ENCODE measurements at places on chromosomes 3 and 15.

DNA sequence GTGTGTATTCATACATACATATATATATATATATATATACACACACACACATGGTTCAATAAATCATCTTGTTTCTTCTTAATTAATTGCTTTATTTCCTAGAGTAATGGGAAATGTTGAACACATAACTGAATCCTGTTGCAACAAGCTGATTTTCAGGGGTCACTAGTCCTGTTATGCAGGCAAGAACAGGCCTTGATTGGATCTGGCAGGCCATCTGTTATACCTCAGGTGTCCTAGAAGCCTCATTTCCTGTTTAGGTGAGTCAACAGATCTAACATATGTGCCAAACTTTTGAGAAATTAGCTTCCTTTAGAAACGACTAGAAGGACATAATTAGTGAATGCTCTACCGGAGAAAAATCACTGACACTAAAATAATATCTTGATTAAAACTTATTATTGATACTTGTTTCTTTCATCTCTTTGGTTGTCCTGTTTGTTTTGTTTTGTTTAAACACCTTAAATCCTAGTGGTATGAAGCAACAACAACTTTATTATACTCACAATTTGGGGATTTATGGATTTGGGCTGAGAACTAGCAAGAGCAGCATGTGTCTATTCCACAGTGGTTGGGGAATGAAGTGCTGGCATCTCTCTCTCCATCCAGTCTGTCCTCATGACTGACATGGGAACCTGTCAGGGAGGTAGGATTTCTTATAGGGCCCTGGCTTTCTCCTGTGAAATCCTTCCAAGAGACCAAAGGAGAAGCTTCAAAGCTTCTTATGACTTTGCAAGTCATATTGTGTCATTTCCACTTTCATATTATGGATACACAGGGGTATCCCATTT is 552.6 kb downstream of the NSUN3 start:
- no peak for DNase-seq

DNA sequence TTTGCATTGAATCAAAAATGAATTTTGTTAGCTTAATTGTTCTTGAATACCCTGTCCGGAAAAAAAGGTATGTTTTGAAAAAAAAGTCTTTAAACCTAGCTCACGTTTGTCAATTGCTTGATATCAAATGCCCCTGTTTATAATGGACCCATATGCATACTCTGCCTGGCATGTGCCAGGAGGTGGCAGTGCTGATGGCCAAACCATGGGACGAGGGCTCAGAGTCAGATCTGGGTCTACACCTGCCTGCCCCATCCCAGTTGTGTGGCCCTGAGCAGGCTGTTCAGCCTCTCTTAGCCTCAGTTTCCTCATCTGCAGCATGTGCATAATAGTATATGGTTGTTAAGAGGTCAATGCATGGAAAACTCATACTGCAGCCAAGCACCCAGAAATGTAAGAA is 38.8 kb downstream of the PRKCD start:
- DNase-seq, result no peak

- no peak for DNase-seq
These were observed 144.1 kb upstream of the HES1 start for GRCh38 chr3:193991666-193992424.

DNA sequence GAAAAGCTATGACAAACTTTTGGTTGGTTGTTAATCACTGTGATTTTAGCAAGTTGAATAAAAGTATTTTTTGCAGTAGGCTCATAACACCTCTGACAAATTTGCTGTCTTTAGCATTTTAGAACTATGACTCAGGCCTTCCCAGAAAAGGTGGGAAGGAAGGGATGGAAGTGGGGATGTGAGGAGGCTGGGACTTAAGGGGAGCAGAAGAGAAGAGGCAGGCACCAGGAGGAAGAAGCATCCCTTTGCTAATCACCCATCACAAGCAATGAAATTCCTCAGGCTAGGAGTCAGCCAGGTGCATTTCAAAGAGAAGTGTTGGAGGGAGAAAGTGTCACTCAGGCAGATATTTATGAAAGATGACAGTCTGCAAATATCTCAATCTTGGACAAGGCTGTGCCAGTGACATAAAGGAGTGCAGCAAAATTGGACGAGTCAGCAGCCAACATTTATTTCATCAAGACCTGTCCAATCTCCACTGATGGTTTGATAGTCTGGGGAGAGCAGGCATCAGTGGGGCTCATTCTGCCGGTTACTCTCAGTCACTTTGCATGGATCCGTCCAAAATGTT is 337.3 kb upstream of the ARRDC4 start:
- DNase-seq, result no peak

GRCh38 chr3:72043204-72044133 is 258.5 kb upstream of the PROK2 start:
- no peak for DNase-seq

GRCh38 chr3:139292711-139293664 is 50.8 kb upstream of the MRPS22 start:
- no peak for DNase-seq

DNA sequence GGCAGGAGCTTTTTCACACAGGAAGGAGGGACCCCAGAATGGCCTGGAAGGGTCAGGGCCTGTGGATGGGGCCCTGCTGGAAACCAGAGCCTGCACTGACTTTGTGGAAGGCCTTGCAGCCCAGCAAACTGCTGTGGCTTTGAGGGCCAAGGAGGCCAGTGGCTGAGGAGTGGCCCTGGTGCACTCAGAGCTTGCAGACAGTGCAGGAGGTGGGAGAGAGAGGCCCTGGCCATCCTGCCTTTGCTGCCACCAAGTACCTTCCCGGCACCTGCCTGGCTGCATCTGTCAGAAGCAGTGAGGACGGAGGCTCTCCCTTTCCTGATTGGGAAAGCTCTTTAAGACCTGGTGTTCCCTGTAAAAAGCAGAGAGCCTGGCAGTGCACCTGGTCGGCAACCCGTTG is 6.4 kb downstream of the PSTPIP1 start:
- no peak for DNase-seq

DNA sequence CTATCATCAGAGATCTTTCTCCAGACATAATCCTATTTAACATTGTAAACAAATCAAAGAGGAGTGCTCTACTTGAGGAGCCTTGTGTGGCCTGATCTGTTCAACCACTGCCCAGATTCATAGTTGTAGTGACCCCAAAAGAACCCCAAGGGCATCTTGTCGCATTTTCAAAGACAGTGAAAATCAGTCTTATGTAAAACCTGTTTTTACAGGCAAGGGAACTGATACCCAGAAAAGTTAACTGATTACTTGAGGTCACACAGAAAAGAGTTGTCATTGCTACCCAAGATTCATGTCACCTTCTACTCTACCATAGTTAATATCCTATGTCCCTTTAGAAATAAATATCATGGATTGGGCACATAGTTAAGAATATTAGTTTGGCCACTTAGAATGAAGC is 40.5 kb upstream of the ARPP21 start:
- DNase-seq, result no peak

- DNase-seq, result no peak
These were observed 877.1 kb downstream of the PDCD6IP start for GRCh38 chr3:34675383-34676120.

DNA sequence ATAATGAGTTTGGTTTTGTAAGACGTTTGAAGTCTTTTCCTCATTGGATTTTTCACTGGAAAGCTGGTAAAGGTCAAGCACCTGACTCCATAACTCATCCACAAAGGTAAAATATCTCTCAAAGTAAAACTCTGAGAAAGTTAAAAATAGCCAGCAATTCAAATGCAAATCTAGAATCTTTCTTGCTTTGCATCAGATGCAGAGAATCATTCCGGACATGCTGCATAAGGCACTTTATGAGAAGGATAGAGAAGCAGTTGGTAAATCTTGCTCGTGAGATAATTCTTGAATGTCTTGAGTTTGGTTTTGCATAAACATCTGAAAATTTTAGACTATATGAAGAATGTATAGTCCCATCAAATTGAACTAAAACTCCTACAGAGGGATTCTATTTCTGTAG is 9.1 kb downstream of the KCNMB2 start:
- DNase-seq, result no peak

DNA sequence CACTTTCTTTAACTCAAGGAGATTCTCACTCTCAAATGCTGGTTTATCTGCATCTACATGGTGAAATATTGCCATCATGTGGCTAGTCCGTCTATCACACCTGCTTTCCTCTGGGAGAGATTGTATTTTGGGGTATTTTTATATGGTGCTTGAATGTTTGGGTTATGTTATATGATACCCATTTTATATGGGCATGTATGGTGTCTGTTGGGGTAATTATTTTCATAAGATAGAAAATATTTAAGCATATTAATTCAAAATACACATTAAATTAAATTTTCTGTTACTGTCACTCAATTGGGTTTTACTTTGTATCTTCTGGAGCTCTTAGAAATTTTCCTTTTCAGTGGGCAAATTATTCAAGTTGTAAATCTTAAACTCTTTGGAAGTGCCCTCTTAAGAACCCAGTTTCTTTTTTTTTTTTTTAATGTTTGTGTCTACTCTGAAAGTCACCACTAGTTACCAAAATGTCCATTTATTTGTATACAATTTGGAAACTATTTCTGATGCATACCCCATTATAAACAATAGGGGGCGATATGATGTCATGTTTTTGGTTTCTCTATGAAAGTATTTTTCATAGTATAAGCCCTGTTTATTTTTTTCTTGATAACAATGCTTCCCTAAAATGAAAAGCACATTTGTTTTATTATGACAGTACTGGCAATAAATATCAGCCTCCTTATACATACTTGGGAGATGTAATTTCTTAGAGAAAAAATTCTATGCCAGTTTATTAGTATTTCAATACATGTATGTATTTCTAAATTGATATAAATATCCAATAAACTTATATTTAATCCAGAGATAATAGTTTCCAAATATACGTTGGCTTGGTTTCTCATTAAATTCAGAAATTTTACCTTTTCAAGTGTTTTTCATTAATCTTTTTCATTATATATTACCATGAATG is 36.1 kb upstream of the PLSCR5 start:
- no peak for DNase-seq

DNA sequence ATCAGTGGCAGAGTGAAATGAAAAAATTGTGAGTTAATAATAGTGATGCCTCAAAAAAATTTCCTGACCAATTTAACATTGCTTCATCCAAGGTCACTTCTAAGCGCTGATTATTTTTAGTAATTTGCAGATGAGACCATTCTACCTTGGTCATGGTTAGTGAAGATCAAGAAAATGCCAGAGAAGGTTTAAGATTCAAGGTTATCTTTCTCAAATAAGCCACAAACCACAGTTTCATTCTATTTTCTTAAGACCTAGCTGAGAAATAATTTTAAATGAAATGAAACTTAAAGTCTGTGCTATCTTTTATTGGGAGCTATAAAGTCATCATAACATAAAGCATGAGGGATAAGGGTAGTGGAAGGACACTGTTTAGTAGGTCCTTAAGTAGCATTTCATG is 353.9 kb upstream of the NAALADL2 start:
- no peak for DNase-seq

DNA sequence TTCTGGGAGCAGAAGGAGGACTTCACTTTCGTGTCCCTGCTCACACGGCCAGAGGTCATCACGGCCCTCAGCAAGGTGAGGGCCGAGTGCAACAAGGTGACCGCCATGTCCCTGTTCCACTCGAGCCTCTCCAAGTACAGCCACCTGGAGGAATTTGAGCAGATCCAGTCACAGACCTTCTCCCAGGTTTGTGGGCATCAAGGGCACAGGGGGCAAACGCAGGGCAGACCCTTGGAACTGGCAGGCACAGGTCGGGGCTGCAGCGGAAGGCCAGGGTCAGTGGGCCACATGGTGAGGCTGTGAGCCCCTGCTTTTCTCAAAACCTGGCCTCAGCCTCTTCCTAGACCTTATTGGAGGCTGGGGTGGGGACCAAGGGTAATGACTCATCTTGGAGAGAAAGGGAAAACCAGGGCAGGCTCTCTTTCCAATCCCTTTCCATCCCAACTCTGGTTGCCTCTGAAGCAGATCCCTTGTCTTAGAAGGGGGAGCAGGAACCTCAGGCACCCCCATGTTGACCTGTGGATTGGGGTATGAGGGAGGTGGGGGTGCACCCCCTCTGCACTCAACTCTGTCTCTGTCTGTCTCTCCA is 29.5 kb downstream of the DNAH1 start:
- DNase-seq, result no peak

DNA sequence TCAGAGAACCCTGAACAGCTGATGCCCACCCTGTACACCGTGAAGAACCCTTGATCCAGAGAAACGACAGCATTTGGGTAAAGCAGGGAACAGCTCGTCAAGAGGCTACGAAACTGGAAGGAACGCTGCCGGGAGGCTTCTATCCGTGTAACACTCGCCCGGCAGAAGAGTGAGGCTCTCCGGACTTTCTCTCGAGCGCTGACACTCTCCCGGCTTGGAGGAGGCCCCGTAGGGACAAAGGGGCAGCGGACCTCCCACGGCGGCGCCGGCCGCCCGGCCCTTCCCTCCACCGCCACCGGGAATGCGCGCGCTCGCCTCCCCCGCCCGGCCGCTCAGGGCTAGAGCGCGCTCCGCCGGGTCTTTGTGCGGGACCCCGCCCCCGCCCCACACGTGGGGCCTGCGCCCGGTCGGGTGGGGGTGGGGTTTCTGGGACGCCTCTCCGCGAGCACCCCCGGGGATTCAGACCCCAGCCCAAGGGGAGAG is 1.7 kb downstream of the HYAL2 start:
- DNase-seq, result peak; percentile 45

DNA sequence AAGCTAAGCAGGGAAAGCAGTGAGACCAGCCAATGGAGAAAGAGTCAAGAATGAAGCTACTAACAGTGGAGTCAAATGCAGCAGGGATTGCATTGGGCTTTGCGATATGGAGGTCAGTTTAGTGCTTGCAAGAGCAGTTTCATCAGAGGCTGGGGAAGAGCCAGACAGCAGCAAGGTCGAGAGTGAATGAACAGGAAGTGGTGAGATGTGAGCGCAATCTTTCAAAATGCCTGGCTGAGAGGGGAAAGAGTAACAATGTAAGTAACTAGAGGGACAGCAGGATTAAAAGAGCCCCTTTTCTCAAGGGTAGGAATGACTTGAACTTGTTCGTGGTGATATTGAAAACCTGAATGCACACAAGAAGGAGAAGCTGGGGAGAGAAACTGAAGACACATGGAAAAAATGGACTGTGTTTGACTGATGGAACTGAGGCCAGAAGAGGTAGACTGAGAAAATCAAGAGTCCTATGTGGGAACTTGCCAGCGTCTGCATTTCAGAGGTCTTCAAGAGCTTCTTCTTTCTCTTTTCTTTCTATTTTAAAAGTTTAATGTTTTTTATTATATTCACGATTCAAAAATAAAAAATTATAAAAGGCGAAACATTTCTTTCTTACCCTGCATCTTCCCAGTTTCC is 30.6 kb upstream of the GPR160 start:
- peak; percentile 7 for DNase-seq

- no peak for DNase-seq
These were observed 230.2 kb downstream of the ZNF621 start for GRCh38 chr3:40754994-40755393.

- DNase-seq, result no peak
These were observed 8.7 kb downstream of the SEMA3F start for GRCh38 chr3:50163572-50164455.
